M059J (cell line): ENCODE measurements at places on chromosomes 6 and 20.

DNA sequence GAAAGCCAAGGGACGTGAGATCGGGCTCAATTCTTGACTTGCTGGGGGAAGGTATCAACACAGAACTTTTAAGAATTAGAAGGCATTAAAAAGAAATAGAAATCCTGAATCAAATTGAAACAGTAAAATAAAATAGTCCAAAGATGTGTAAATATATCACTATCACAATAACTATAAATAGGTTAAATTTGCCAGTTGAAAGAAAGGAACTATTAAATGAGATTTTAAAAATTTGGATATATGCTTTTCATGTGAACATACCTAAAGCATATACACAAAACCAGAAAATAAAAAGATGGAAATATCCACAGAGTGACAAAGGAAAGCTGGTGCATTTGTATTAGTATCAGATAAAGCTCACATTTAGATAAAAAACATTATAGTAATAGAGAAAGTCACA, 152.4 kb upstream of the ESR1 start:
- no peak for DNase-seq

DNA sequence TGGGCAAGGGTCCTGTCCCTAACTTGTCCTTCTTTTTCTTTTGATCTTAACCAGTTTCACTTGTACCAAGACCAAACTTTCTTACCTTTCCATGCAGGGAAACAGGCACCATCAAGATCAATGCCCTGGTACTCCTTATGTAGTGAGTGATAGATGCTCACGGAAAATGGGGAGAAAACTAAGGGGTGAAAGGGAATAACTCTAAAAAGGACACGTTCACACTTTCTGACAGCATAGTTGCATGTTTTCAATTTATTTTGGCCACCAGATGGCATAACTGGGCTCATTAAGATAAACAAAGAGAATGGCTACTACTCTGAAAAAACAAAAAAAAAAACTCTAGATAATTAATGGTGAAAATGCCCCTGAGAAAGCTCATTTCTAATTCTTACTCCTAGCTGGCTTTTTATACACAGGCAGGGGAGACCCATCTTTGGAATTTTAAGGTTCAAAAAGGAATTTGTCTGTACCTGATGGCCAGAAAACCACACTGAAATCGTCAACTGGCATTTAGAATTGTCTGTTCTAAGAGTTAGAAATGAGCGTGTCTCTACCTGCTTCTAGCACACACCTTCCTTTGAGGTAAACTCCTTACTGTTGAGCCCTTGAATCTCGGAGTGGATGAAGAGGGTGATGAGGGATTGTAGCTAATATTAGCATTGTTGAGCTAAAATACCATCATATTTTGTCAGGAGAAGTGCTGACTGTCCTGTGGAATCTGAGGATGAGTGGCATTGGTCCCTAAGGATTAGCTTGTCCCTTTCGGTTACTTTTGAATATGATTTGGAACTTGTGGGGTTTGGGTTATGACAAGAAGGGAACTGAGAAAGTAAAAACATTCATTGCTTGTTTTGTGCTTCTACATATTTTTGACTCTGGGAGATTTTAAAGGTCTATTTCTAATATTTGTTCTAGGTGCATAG, 62.2 kb upstream of the DDR1 start:
- peak; percentile 73 for DNase-seq

GRCh38 chr20:56929606-56930005, 300.5 kb downstream of the TFAP2C start:
- DNase-seq, result no peak

- peak; percentile 38 for DNase-seq
These were observed 41.3 kb downstream of the SPDEF start for GRCh38 chr6:34514593-34515472.
